ENCODE measurements at places on chromosomes 4 and X.

- DNase-seq = no peak
These were observed 271.1 kb upstream of the ZFP42 start for GRCh38 chr4:187724456-187724855.

- DNase-seq = peak; percentile 44
These were observed 5.6 kb upstream of the CT47C1 start for GRCh38 chrX:119067023-119067739.

DNA sequence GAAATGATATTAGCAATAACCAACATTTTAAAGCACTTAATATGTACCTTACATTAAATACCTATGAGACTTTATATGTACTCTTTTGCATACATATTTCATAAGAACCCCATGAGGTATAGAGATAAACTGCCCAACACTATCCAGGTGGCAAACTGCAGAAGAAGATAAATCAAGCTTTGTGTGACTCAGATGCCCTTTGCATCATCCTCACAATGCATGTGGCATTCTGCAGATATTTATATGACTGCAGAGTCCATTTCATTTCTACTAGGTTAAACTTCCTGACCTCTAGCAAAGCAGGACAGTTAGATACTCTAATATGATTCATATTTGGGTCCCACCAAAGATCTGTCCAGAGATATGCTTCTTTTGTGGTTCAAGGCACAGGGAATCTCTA lies 85.6 kb upstream of the RASGEF1B start:
- no peak for DNase-seq

DNA sequence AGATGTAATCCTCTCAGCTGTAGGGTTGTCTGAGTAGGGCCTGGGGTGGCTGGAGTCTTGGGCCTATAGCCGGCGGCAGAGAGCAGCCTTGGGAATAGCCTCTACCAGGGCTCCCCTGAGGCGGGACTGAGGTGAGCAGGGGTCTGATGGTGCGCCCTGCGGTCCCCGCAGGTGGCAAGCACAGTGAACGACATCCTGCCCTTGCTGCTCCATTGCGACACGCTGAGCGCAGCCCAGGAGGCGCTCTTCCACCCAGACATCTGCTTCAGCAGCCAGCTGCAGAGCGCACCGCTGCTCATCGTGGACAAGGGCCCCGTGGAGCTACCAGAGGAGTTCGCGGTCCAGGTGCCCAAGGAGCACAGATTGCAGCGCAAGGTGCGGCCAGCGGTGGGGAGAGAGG lies 317.0 kb downstream of the ADGRL3 start:
- DNase-seq = no peak

GRCh38 chrX:121836000-121836399 lies 788.6 kb downstream of the GLUD2 start:
- no peak for DNase-seq

- no peak for DNase-seq
These were observed 619.2 kb downstream of the RAPGEF2 start for GRCh38 chr4:159722052-159722451.

GRCh38 chr4:61532336-61533000 lies 332.3 kb downstream of the ADGRL3 start:
- DNase-seq = no peak

- DNase-seq = no peak
These were observed 4.3 kb upstream of the MID1IP1 start for GRCh38 chrX:38796946-38797345.

GRCh38 chr4:1200425-1201035 lies 28.1 kb upstream of the SPON2 start:
- no peak for DNase-seq

DNA sequence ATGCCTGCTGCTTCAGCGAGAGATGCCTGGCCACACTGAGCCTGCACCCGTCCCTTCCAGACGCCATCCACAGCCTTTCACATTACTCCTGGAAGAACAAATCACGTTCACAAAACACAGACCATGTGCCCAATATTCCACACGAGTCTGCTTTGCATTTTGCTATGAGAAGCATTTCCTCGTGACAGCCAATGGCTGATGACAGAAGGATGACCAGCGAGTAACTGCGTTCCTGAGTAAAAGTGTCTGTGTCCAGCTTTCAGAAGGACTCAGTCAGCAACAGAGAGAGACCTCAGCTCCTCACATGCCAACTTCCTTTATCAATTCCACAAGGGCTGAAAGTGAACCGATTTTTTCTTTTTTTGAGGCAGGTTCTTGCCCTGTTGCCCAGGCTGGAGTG lies 19.5 kb downstream of the NAT8L start:
- DNase-seq = no peak

GRCh38 chr4:59247032-59247431 lies 1953.1 kb upstream of the ADGRL3 start:
- no peak for DNase-seq

DNA sequence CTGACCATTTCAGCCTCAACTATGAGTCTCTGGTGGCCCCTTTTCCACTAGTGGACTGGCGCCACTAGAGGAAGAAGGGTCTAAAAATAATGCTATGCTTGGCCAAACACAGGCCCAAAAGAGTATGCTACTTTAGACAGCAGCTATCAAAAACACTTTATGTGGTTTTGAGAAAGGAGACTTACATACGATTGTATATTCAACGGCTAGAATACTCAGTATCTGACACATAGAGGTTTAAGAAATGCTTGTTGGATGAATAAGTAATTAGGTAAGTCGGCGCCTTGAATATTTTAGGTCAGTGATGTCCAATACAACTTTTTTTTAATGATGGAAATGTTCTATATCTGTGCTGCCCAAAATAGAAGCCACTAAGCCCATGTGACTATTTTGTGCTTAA lies 25.7 kb upstream of the TMPRSS11A start:
- no peak for DNase-seq
